ENCODE measurements at places on chromosomes 2 and 18.
A peak's percentile ranks its signal among the peaks of the same experiment; 100 is the strongest.

GRCh38 chr18:37639846-37640245 lies 74.2 kb upstream of the CELF4 start:
- DNase-seq: no peak

- no peak for DNase-seq
These were observed 54.9 kb downstream of the ANTXR1 start for GRCh38 chr2:69067866-69068265.

DNA sequence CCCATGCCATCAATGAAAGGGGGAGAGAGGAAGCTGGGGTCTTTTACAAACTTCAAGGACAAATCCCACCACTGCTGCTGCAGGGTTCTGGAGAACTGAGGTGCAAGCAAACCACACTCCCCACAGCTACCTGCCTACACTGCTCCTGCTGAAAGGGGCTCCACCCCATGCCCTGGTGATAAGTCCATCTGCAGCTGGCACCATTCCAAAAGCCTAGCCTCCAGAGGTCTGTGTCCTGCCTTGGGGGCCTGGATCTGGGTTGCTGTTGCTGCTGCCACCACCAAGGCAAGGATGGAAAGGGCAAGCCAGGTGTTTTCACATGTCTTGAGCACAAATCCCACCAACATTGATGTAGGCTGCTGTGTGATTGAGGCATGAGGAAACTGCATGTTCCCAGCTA lies 97.4 kb upstream of the UBE2E3 start:
- no peak for DNase-seq

GRCh38 chr2:32572737-32573136 lies 55.1 kb upstream of the TTC27 start:
- no peak for DNase-seq

GRCh38 chr2:156191527-156191926 lies 141.0 kb downstream of the NR4A2 start:
- no peak for DNase-seq

- no peak for DNase-seq
These were observed 102.2 kb upstream of the TTC39C start for GRCh38 chr18:23912356-23912755.

GRCh38 chr2:59339121-59339836 lies 1098.2 kb upstream of the FANCL start:
- DNase-seq: no peak

- DNase-seq: no peak
These were observed 77.3 kb downstream of the AGAP1 start for GRCh38 chr2:235570966-235571692.

DNA sequence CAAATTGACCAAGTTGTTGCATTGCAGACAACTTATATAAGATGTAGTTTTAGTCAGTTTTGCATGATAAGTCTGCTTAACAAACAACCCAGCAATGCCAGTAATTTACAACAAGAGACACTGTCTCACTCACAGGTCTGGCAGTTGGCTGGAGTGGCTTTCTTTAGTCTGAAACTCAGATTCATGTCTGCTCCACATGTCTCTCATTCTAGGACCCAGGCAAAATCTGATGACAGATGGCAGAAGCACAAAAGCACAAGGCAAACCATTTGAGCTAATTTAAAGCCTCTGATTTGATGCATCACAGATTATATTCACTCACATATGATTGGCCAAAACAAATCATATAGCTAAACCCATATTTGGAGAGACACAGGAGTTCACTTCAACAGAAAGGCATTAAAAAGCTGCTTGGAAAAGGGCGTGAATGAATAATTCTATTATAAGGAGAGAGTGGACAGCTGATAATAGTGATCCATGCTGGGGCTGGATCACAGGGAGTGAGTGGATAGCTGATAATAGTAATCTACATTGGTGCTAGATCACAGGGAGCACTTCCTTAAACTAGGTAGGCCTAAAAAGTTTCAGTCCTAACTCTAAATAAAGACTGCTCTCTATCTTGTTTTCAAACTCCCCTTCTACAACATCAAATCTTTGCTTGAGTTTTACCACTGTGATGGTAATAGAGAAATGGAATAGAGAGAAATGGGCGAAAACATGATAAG lies 593.2 kb upstream of the ZNF804A start:
- DNase-seq: no peak

DNA sequence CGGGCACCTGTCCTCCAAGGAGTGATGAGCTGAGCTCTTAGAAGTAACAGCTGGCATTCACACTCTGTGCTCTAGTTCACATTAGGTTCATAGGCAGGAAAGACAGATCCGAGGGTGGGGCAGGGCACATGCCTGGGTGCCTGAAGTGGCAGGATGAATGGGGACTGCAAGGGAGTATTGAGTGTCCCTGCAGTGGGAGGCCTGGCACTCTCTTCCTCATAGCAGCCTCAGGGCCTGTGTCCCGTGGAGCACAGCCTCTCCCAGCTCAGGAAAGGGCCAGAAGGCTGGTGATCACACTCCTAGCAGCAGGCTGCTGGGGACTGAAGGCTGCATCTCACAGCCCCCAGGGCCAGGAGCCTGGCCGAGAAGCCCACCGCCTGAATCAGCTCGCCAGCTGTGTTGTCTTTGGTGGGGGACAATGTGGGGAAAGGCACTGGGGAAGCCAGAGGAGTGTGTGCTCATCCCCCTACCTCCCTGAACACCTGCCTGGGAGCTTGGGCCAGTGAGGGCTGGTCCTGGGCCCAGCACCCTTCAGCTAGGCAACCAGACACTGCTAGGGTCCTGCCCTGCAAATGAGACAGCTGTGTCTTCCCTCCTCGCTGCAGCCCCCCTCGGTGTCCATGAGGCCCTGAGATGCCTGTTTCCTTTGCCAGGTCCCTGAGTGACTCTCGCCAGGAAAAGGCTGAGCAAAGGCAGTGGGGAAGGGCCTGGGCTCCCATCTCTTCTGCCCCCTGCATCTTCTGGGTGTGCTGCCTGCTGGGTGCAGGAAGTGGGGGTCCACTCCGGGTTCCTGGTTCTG lies 48.2 kb upstream of the HS6ST1 start:
- DNase-seq: no peak

DNA sequence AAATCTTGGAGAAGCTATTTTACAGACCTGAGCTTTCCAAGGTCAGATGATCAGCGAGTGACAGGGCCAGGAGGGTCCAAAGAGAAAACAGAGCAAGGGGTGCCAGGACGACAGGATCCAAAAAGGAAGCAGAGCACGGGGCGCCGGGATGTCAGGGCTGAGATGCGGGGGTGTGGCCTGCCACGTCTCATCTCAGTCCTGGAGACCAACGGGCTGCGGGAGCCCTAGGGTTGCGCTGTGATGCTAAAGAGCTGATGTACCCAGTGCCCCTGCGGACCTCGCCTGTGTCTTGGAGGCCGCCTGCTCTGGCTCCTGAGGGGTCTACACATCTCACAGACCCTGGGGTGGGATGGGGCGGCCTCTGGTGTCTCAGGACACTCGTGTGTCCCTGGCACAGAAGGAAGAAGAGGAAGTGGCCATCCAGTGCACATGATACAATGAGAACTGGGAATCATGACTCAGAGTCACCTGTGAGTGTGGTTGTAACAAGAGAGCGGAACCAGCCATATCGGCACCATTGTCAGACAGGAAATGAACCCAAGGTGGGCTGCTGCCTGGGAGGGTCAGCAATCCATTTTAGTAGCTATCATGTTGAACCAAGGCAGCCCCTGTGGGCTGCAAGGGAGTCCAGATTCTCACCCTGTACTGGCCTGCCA lies 97.8 kb downstream of the MYT1L start:
- no peak for DNase-seq

GRCh38 chr2:156748221-156748620 lies 312.0 kb downstream of the GPD2 start:
- no peak for DNase-seq

DNA sequence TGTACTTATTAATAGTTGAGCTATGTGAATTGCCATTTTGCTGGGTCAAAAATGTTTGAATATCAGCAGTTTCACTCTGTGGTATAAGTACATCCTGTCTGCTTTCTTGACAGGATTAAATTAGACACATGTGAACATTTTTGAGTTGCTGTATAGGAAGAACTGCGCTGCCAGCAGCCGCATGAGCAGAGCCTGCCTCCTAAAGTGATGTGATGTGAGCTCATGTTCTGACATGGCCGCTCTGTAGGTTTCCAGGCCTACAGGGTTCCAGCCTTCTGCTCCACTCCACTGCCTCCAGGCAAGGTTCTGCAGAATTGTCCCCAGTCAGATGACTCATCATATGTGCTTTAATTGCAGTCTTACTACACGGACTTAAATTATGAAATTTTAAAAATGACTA lies 119.7 kb upstream of the NFATC1 start:
- DNase-seq: no peak

DNA sequence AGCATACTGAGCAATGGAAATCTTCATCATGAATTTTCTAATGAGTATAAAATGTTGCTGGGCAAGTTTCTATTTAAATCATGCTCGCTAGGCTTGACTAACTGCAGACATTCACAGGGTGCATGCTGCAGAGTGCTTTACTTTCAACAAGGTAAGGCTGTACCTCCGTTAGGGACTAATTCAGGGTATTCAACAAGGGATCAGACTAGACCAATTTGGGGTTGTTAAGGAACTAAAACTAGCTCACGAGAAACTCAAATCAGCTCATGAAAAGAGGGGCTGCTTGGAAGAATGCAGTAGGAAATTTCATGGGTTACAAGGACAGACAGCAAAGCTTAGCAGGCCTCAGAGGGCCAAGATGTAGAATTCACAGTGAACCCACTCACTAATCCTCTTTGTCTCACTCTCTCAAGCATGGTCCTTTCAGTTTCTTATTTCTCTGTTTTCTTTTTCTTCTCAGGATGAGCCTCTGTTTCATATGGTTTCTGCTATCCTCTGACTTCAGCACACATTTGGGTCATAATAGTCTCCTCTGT lies 2.2 kb downstream of the MYO3B start:
- no peak for DNase-seq

DNA sequence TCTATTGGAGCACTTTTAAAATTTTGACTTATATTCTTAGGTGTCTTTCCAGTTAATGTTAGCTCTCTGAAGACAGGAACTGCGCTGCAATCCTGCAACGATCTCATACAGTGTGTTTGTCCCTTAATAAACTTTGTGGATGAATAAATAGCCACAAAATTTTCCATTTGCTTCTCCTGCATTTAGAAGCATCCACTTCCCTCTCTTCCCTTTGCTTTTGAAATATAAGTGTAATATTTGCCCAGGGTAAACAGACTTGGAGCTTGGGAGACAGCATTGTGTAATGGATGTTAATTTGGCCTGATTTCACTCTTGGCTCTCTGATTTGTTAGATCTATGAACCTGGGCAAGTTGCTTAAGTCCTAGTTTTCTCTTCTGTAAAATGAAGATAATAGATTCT lies 58.2 kb upstream of the CD28 start:
- no peak for DNase-seq

- no peak for DNase-seq
These were observed 45.1 kb downstream of the CCDC93 start for GRCh38 chr2:117968722-117969121.

GRCh38 chr2:188068093-188068492 lies 223.6 kb upstream of the GULP1 start:
- no peak for DNase-seq

DNA sequence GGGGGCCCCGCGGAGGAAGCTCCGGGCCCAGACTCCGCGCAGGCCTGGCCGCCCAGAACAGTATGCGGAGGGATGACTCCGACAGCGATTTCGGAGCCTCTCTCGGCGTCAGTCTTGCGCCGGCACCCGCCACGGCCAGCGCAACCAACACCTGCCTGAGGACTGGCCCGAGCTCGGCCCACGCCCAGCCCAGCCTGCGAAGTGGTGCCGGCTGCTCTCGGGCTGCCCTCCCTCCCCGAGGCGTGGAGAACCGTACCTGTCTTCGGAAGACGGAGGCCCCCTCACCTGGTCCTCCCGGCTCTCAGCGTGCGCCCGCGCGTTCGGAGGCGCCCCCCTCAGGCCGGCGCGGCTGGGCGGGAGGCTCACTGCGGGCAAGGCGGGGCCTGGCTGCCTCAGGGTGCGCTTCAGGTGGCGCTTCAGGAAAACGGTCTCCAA lies at the start of gene M1AP:
Gene M1AP, minus strand, starts transcription at position 322 of the 435 bp plus-strand sequence. CDS start 8,055 bp downstream, outside the sequence.
- DNase-seq: peak; percentile 18

GRCh38 chr2:229170916-229171315 lies 100.2 kb downstream of the PID1 start:
- DNase-seq: no peak

GRCh38 chr18:30730915-30731314 lies 311.6 kb downstream of the DSC3 start:
- no peak for DNase-seq

DNA sequence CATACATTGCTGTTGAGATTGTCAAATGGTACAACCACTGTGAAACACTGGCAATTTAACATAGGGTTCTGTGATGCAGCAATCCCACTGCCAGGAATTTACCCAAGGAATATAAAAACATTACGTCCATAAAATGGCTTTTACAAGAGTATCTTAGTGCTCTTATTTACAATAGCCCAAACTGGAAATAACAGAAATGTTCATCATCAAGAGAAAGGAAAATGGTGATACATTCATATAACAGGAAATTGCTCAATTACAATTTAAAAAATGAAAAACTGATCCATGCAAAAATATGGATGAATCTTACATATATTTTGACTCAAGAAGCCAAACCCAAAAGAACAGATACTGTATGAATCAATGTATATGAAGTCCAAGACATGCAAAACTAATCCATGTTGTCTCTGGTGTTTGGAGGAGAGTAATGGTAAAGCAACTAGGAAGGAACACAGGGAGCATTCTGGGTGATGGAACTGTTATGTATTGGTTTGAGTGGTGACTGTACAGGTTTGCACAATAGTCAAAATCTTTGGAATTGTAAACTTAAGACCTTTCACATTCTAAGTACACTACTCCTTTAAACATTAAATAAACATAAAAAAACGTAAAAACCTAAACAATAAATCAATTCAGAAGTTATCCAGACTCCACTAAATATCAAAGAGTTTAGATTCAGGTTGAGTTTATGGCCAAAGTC lies 104.8 kb upstream of the WDR75 start:
- no peak for DNase-seq

DNA sequence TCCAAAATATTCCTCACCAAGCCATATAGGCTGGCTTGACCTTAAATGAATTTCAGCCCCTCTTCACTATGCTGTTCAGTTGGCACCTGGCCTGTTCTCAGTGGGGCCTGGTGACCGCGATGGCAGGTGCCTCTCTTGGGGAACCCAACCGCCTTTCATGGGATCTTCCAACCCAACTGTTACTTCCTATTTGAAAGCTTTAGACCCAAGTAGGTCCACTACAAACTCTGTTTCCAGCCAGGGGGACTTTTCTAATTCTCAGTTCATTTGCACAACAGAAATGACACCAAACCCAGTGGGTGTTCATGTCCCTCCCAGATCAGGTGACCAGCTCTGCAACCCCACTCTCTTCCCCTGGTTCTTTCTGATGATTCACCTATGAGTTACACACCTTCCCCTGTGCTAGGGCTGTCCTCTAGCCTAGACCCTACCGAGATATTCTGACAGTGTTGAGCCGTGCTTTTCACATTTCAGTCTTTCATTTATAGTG lies 35.6 kb upstream of the NDUFV2 start:
- DNase-seq: no peak
